ENCODE measurements at places on chromosomes 7 and 10.

- DNase-seq = no peak
Observed at GRCh38 chr10:93894516-93895378, 969 bp downstream of the SLC35G1 start.

DNA sequence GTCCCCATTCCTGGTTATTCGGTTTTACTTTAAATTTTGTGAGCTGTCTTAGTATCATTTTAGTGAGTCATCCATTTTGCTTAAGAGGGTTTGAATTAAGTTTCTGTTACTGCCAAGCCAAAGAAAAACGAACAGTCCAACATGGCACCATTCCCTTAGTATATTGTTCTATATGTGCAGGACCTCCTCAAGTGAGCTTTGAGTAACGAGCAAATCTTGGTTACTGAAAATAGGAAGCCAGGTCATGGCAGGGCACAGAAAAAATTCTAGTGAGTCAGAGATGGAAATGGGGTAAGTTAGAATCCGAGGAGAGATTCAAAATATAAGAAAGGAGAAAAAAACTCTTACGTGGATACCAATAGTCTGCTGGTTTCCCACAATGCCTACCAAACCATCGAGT, 292.9 kb downstream of the BAMBI start:
- DNase-seq = no peak

- DNase-seq = no peak
Observed at GRCh38 chr7:107972941-107973376, 30.0 kb downstream of the LAMB1 start.

DNA sequence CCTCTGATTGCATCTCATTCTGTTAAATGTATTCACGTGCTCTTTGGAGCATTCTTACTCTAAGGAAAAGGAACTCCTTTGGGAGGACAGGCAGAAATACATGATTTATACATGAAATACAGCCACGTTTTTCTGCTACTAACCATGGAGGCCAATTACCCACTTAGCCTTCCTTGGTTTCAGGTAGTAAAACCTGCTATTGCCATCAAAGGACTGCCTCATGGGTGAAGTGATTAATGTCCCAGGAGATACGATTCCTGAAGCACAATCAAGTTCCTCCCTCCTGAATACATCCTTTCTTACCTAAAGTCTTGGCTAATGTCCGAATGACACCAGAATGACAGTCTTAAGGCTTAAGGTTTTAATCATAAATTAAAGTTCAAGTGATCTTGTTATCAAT, 58.5 kb upstream of the PIK3CG start:
- no peak for DNase-seq

DNA sequence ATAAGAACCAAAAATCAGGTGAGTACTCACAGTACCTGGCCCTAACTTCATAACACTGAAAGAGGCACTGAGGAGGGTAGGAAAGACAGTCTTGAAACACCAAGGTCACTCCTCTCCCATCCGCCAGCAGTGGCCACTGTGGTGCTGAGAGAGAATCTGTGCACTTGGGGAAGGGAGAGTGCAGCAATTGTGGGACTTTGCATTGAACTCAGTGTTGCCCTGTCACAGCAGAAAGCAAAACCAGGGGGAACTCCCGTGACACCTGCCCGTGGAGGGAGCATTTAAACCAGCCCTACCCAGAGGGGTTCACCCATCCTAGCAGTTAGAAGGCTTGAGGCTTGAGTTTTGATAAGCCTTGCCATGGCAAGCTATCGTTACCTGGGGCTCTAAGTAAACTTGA, 35.2 kb upstream of the MAP3K8 start:
- no peak for DNase-seq

DNA sequence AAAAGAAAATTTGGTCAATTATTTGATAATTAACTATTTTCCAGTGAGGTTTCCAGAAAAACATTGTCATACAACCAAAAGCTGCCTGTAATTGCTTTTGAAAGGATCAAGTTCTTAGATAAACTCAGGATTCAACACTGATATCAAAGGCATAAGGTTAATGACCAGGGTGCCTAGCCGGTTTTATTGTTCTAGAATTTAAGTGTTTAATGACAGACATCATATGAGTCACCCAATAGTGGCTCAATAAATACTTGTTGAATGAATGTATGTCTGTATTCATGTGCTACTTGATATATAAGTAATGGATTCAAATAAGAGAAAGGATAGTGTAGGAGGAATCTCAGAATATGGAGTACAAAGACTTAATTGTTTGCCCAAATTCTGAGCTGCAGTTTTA, 196.1 kb upstream of the LRGUK start:
- DNase-seq = no peak

- no peak for DNase-seq
Observed at GRCh38 chr10:129870474-129870757, 93.7 kb downstream of the EBF3 start.

GRCh38 chr7:102303669-102304422, 17.2 kb downstream of the SH2B2 start:
- DNase-seq = no peak

DNA sequence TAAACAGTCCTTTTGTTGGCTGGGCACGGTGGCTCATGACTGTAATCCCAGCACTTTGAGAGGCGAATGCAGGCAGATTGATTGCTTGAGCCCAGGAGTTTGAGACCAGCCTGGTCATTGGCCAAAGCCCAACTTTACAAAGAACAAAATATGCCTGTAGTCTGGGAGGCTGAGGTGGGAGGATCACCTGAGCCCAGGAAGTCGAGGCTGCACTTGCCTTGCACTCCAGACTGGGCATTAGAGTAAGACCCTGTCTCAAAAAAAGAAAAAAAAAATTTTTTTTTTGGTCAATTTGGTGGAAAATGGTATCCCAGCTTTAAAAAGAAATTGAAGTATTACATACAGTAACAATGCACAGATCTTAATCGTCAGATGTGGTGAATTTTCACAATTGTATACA, 4.8 kb downstream of the GLRX3 start:
- DNase-seq = no peak

DNA sequence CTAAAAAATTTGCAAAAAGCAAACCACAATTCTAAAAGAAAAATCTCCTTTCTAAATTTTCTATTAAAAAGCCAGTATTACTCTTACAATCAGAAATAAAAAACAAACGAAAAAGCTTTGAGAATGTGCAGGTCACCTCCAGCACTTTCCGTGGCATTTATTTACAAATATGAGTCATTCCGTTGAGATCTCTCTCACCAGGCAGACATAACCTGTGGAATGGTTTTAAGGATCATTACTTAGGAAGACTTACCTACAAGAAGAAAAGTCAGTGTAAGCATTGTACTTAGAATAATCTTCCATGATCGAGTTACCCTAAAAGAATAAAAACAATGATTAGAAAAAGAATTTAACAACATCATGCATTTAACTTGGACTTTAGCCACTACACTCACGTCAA, 3.3 kb downstream of the SUN3 start:
- no peak for DNase-seq
